ENCODE measurements at places on chromosomes 4 and X.

DNA sequence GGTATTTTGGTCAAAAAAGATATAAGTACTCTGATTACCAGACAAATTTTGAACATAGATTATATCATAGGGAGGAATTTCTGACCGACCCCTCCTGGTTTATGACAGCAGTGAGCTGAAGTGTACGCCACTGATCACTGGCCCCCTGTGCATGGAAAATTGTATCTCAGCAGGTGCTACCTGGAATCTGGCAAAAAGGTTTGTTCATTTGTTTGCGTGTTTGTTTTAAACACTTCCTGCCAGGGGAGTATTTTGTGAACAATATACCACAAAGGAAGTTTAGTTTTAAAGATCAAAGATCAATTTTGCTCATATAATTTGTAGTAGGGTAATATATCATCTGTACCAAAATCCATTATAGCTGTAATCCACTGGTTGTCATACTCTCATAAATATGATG, 219.7 kb upstream of the TENM3 start:
- DNase-seq, result no peak

- no peak for DNase-seq
These were observed 94.9 kb downstream of the CNKSR2 start for GRCh38 chrX:21469071-21469470.

GRCh38 chr4:5964030-5964429, 54.2 kb downstream of the C4orf50 start:
- no peak for DNase-seq

DNA sequence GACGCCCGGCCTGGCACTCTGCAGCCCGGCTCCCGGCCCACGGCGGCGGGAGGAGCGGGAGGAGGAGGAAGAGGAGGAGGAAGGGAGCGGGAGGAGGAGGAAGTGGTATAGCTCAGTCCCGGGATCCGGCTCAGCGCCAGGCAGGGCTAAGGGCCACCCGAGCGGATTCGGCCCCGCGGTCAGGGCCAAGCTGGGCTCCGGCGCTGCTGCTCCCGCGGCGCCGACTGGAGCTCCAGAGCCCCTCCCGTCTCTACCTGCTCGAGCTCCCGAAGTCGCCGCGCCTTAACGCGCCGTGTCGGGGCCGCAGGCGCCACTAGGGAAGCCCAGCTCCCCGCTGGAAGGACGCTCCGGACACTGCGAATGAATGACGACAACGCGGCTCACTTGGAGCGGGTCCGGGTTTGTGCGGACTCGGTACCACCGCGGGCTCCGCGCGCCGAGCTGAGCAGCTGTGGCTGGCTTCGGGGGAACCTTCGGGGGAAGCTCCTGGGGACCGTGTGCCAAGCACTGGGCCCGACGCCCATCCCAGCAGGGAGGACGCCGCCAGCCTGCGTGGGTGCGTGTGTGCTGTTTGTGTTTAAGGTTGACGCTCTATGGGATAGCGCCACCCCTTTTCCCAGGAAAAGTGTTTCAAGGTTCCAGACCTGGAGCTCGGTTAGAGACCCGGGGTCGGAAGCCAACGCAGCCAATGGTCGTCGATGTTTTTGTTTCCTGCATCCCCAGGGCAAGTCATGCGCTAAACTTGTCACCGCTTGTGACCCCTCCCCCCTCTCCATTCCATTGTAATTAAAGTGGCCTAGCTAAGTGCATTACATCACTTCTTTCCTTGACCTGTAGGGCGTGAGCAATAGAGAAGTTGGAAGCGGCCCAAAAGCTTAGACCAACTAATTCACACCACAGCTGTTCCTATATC, at the start of gene TBC1D9:
TBC1D9 (minus strand) TSS at position 67 of the 913 bp plus-strand sequence. CDS start 340 bp downstream, outside the sequence.
- peak; percentile 8 for DNase-seq

DNA sequence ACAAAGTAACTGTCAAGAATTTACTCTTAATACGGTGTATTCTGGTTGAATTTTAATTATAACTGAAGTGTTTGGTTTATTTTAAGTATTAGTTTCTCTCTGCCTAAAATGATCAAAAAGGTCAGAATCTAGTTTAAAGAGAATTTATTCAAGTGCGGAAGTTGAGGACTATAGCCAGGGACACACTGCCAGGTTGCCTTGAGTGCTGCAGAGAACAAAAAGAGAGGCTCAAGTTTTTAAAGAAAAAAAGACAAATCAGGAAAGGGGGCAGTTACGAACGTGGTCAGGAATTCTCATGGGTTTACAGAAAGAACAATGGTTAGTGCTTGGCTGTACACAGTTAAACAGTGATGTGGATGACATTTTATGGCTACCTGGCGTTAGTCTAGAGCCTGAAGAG, 81.3 kb downstream of the SNX25 start:
- no peak for DNase-seq

- DNase-seq, result no peak
These were observed 32.2 kb upstream of the SLIT2 start for GRCh38 chr4:20219521-20219920.

DNA sequence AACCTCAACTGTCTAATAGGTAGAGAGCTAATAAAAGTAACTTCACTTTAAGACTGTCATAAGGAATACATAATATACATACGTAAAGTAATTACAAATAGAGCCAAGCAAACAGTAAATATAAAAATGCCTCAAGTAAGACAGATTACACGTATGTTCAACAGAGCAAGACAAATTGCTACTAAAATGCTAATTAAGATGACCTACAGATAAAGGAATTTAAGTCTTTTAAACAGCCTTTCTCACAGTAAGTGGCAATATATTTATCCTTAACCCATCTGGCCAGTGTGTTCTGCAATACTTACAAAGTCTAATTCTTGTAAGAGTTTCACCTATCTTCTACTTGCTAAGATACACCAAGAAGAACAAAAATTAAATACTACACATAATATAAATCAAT, 12.7 kb downstream of the G3BP2 start:
- no peak for DNase-seq

DNA sequence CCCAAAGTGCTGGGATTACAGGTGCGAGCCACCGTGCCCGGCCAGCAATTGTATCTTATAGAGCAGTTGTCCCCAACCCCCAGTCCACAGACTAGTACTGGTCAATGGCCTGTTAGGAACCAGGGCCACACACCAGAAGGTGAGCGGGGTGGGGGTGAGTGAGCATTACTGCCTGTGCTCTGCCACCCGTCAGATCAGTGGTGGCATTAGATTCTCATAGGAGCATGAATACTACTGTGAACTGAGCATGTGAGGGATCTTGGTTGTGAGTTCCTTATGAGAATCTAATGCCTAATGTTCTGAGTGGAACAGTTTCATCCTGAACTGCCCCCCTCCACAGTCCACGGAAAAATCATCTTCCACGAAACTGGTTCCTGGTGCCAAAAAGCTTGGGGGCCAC, 328.0 kb upstream of the BOD1L1 start:
- DNase-seq, result no peak

- no peak for DNase-seq
These were observed 99.9 kb upstream of the RAPGEF2 start for GRCh38 chr4:159002950-159003349.

DNA sequence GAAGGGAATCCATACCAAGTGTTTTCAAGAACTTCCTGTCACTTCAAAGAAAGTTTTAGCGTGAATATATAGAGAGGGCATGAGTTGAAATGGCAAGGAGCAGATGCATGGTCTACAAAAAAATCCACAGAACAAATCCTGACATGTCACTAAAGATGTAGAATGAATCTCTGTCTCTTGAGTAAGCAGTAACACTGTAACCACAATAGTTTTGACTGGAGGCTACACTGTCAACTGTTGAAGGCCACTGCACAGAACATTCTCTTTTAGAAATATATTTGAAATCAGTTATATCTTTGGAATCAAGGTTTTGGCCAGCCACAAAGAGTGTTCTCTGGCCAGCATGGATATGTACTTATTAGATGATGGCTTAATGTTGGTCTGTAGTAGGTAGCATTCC, 83.8 kb downstream of the VCX3B start:
- no peak for DNase-seq

GRCh38 chr4:40247350-40247749, 50.5 kb downstream of the RHOH start:
- peak; percentile 69 for DNase-seq

DNA sequence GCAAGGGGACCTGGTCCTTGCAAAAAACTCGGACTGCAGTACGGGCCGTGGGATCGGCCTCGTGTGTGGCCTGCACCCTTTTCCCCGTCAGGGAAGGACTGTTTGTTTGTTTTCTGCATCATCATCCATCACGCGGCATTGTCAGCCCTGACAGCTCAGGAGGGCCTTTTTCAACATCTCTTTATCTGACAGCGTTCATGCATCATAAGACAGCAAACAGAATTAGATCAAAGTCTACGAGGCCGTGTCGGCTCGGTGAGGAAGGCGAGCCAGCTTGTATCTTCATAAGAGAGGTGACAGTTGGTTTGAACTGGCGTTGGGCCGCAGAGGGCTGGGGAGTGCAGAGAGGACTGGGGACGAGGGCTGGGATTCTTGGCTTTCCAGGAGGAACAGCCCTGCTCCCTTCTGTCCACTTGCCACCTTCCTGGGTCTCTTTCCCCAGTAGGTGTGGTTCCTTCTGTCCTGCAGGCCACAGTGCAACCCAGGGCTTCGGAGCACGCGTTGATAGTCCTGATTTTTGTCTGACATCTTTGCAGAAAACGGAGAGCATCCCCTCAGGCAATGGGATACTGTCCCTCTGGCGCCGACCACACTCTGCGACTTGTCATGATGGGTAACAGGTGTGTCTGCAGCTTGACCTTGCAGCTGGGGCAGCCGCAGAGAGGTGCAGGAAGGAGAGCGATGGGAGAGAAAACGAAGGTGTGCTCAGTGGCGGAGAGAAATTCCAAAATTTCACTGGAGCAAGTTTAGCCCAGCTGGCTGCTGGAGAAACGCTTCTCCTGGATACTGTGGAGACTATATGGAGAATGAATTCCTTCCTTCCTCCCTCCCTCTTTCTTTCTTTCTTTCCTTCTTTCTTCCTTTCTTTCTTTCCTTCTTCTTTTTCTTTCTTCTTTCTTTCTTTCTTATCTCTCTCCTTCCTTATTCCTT, 104.0 kb upstream of the SHOX start:
- DNase-seq, result no peak

GRCh38 chr4:145482209-145483037, 770 bp downstream of the SMAD1 start:
- no peak for DNase-seq

GRCh38 chrX:129748305-129748704, 9.5 kb downstream of the XPNPEP2 start:
- no peak for DNase-seq

DNA sequence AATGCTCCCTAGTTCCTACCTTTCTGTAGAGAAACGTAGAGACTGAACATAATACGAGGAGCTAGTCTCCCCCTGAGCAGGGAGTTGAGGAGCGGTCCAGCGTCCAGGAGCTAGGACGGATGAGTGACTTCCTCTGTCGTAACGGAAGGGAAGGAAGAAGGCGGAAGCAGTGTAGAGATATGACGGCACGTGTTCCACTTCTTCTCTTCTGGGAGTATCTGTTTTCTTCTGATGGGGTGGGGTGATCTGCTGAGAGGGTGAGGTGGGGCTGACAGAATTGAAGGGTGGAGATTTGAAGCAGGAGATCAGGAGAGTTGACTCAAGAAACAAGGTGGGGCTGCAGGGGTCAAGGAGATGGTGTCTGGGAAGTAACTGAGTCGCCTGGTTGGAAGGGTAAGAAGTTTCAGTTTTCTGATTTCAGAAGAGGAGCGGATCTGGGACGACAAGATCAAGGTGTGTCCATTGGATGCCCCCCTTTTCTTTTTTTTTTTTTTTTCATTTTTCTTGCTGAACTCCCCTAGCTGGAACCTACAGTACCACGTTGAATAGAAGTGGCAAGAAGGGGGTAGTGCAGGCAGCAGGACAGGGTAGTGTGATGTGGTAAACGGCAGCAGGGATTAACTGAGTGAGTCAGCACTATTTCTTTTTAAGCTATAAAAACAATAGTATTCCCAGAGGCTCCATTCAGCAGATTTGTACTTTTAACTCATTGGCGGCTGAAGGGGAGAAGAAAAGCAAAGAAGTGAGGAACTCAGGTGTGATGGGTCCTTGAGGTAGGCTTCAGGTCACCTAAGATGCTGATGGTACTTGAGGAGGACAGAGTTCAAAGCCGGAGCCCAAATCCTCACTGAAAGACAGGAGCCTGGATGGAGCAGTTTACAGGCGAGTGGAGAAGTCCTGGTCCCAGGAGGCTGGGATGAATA, 50.8 kb upstream of the SETD7 start:
- DNase-seq, result no peak

DNA sequence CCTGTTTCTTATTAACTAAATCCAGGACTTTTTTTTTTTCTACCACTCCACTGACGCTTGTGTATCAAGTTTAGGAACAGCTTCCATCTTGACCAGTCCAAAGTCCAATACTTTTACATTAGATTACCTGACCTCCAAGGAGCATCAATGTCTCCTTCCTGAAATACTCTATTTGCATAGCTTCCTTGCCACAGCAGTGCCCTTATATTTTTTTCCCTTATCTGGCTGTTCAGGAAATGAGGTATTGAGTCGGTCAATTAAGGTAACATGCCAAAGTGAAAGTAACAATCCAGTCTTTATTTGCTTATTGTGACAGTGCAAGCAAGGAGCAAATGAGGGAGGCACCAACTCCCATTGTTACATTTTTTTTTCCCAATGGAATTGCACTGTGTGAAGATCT, 730.8 kb upstream of the NDST4 start:
- no peak for DNase-seq

GRCh38 chr4:6900181-6900812, 9.3 kb upstream of the TBC1D14 start:
- DNase-seq, result no peak

GRCh38 chrX:2311501-2311900, 189.3 kb downstream of the DHRSX start:
- no peak for DNase-seq

DNA sequence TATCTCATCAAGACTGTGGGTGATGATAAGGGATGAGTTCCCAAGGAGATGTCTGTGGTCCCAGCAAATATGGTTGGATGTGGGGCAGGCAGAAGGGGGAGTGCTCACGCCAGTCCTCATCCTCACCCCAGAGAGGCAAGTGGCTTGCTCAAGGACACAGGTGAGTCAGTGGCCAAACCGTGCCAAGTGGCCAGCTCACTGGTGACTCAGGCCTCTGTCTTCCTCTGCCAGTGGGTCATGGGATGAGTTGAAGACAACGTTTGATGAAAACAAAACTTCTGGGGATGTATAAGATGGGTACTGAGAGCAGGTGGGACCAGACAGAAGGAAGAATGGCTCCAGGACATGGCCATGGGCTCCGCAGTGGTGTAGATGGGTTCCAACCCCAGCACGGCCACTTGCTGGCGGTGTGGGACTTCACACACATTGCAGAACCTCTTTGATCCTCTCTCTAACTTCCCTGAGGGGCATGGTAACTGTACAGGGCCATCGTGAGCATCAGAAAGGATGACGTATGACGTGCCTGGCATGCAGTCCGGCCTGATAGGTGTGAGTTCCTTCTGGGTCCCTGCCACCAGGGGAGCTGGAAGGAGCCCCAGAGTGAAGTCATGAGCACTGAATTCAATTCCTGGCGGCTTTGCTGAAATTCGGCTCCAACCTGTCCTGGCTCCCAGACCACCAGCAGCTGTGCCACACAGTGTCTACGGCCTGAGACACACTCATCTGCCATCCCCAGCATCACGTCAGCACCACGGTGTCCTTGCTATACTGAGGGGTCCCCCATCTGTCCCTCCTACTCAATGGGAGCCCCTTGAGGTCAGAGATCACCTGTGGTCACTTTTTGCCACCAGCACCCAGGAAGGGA, 41.3 kb upstream of the GPR78 start:
- no peak for DNase-seq
